Naive B cell (primary cell): ENCODE measurements at places on chromosomes 13 and 19. TPM values are rescaled to one million over a fixed set of nuclear protein-coding genes. Genes with fewer than 3 reads are reported as not detected.

NKG7 gene
- 7.4 TPM for polyA plus RNA-seq

KLF16 gene
- 0.64 TPM for polyA plus RNA-seq

TDRD12 gene
- not detected for polyA plus RNA-seq

ADGRE3 gene
- polyA plus RNA-seq: not detected

KL gene
- polyA plus RNA-seq: not detected

ZNF738 gene
- polyA plus RNA-seq: 7.1 TPM

PGPEP1 gene
- 4.0 TPM for polyA plus RNA-seq

DCT gene
- not detected for polyA plus RNA-seq

EXOC3L2 gene
- polyA plus RNA-seq: not detected

ZNF625 gene
- 1.2 TPM for polyA plus RNA-seq

SIAH3 gene
- polyA plus RNA-seq: not detected

SLC6A16 gene
- polyA plus RNA-seq: 8.7 TPM

ZNF444 gene
- polyA plus RNA-seq: 15.5 TPM

FFAR2 gene
- polyA plus RNA-seq: not detected

F10 gene
- not detected for polyA plus RNA-seq

ATG4D gene
- polyA plus RNA-seq: 12.8 TPM

FSD1 gene
- 1.4 TPM for polyA plus RNA-seq

CADM4 gene
- 0.12 TPM for polyA plus RNA-seq

TSKS gene
- polyA plus RNA-seq: not detected

CEACAM8 gene
- polyA plus RNA-seq: not detected

GNG7 gene
- polyA plus RNA-seq: 57.8 TPM

STARD13 gene
- 0.61 TPM for polyA plus RNA-seq

CRLF1 gene
- 0.44 TPM for polyA plus RNA-seq

XPO4 gene
- 4.0 TPM for polyA plus RNA-seq

ZNF177 gene
- polyA plus RNA-seq: 1.2 TPM

SLC39A3 gene
- polyA plus RNA-seq: 58.7 TPM

F7 gene
- not detected for polyA plus RNA-seq

FPR2 gene
- not detected for polyA plus RNA-seq

VSTM2B gene
- polyA plus RNA-seq: not detected

RNF126 gene
- 72.4 TPM for polyA plus RNA-seq

HCN2 gene
- polyA plus RNA-seq: not detected

POLR2I gene
- 116 TPM for polyA plus RNA-seq

CGB3 gene
- not detected for polyA plus RNA-seq

CCDC194 gene
- not detected for polyA plus RNA-seq

CBY2 gene
- not detected for polyA plus RNA-seq

CD79A gene
- 4,601 TPM for polyA plus RNA-seq

TGFBR3L gene
- polyA plus RNA-seq: not detected
